Stimulated activated CD8-positive, alpha-beta memory T cell treated with anti-CD3 and anti-CD28 coated beads, Interleukin-4, amount 100 ng/mL, for 4 hours (primary cell): ENCODE measurements at places on chromosomes 1 and 21.

- no peak for DNase-seq
These were observed 23.7 kb upstream of the NFIA start for GRCh38 chr1:61058483-61059245.

GRCh38 chr1:156766298-156767100, 836 bp upstream of the PRCC start:
- no peak for DNase-seq

- no peak for DNase-seq
These were observed 6.7 kb downstream of the TBX15 start for GRCh38 chr1:118981436-118981835.

- no peak for DNase-seq
These were observed 70.7 kb upstream of the PDC start for GRCh38 chr1:186531561-186532165.

- DNase-seq = no peak
These were observed 20.1 kb downstream of the PTPRU start for GRCh38 chr1:29256394-29256793.

DNA sequence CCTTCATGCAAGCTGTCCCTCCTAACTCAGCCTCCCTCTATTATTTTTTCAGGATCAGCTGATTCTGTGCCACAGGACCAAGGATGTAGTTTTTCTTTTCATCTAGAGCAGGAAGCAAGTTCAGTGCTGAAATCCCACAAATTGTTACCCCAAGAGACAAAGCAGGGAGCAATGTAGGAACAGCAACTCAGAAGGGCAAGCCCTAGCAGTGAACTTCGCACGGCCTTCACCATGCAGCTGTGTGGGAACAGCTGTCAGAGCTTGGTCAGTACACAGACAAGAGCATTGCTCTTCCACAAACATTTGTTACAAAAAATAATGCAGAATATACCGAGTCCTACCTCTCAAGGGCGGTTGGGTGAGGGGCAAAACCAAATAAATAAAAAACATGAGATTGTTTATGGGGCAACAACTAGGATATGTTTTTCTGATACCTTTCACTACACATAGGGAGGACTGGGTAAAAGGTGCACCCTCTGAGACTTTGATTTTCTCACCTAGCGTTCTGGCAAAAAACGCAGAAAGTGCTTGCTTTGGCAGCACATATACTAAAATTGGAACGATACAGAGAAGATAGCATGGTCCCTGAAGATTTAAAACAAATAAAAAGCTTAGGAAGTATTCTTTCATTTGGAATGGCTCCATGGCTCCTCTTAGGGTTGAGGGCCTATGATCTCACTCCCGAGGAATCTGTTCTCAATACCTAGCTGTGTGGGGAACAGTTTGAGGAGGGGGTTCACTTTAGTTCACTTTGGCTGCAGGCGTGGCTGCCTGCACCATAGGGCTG, 37.1 kb upstream of the ANGPTL7 start:
- DNase-seq = no peak

DNA sequence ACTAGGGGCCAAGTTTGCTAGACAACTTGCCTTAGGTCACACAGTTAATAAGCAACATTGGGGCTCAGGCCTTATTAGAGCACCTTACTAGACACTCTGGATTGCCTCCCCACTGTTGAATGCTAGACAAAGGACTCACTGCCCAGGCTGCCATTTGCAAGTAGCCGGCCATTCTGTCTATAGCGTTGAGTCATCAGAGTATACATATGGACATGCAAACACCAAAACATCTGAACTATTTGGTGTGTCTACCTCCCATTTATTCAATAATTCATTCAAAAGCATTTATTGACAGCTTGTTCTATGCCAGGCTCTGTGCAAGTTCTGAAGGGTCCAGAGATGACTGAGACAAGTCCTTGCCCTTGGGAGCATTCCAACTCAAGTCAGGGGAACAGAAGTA, 181.4 kb upstream of the DPT start:
- no peak for DNase-seq

GRCh38 chr1:211647711-211648121, 27.7 kb downstream of the NEK2 start:
- no peak for DNase-seq

- DNase-seq = no peak
These were observed 80.7 kb downstream of the NDUFS5 start for GRCh38 chr1:39106801-39107327.

DNA sequence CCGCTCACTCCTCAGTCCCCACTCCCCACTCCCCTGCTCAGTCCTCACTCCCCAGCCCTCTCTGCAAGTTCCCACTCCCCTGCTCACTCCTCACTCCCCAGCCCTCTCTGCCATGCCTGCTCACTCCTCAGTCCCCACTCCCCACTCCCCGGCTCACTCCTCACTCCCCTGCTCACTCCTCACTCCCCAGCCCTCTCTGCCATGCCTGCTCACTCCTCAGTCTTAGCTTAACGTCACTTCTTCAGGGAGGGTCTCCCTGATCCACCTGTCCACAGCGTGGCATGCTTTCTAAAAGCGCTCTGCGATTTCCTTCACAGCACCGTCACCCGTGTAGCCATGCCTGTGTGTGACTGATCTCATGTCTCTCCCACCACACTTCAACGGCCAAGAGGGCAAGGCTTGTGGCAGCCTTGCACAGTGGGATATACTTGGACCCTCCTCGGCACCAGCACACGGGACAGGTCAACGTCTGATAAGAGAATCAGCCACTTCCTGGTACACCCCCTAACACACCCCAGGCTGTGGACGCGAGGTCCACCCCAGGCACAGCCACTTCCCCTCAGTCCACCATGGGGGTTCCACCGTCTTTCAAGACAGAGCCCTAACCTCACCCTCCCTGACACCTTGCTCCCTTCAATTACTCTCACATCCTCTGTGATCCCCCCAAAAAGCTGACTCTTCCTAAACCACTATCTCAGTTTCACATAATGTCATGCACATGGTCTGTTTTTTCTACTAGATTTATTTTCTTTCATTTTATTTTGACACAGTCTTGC, 14.0 kb downstream of the PRDM15 start:
- DNase-seq = no peak

DNA sequence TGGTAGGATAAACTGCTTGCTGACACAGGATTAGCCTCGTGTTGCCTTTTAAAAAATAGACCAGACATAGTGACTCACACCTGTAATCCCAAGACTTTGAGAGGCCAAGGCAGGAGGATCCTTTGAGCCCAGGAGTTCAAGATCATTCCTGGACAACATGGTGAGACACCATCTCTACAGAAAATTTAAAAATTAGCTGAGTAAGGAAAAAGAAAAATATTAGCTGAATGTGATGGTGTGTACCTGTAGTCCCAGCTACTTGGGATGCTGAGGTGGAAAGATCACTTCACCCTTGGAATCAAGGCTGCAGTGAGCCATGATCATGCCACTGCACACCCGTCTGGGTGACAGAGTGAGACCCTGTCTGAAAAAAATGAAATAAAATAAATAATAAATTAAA, 82.0 kb downstream of the ETS2 start:
- DNase-seq = no peak

- DNase-seq = no peak
These were observed 8.5 kb downstream of the WNT2B start for GRCh38 chr1:112517231-112517630.
